ENCODE measurements at places on chromosomes 3 and 15.
A peak's percentile ranks its signal among the peaks of the same experiment; 100 is the strongest.

- DNase-seq = no peak
These were observed 8.3 kb downstream of the CACNA1D start for GRCh38 chr3:53502737-53503136.

GRCh38 chr15:64582202-64582601 lies 121.8 kb downstream of the ZNF609 start:
- no peak for DNase-seq

- peak; percentile 93 for DNase-seq
These were observed 13.3 kb upstream of the PAQR9 start for GRCh38 chr3:142976621-142977398.

- DNase-seq = no peak
These were observed 107.5 kb downstream of the SRGAP3 start for GRCh38 chr3:9141928-9142289.

DNA sequence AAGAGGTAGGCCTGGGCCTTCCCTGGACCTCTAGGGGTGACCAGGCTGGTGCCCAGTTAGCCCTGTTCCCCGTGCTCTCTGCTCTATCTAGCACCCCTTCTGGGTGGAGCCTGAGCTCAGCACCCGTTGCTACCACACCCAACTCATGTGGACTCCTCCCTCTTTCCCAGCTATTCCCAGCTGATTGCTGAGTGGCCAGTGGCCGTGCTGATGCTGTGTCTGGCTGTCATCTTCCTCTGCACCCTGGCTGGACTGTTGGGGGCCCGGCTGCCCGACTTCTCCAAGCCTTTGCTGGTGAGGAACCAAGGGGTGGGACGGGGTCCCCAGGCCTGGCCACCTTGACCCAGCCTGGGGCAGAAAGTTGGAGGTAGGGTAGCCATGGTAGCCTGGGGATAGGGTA lies 6.2 kb downstream of the DISP2 start:
- no peak for DNase-seq

DNA sequence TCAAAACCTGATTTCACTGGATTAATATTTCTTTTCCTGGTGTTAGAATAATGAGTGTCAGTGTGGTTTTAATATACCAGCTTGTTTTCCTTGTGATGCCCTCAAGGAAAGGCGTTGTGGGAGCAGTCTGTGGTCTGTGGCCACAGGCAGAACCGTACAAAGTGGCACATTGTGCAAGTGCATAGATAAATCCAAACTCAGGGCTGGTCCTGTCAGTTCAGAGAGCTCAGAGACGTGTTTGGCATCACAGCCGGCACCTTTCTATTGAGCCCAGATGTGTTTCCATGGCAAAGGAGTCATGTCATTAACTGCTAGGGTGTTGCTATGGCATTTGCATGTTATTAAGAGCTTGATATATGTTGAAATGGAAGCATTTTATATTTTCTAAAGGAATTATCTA lies 289.9 kb upstream of the RASGRP1 start:
- no peak for DNase-seq

DNA sequence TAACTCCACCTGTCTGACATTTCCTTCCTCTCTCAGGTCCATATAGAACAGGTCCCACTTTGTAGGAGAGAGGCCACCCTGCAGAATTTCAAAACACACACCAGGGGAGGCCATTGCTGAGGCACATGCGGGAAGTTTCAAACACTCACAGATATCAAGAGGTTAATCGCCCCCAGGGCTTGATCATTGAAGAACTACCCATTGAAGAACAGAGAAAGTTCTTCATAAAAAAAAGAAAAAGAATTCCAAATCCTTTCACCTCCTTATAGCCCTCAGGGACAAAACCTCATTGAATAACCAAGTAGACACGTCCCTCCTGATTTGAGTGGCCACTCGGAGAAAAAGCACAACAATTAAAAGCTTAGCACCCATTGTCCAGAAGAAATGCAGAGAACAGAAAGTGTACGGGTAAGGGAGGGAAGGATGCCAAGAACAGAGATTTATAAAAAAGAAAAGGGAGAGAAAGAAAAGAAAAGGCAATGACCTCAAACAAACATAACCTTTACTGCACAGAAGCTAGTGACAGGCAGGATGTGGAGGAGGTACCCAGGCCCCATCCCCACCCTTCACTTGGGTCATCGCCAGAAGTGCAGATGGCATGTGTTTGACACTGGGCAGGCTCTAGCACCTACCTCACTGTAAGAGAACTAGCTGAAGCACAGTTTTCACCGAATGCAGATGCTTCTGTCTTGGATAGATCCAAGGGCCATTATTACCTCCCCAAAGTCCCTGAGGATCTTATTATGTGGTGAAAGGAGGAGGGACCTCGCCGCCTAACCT lies 112.3 kb upstream of the HES1 start:
- no peak for DNase-seq

GRCh38 chr3:161905520-161906132 lies 409.0 kb downstream of the OTOL1 start:
- no peak for DNase-seq

DNA sequence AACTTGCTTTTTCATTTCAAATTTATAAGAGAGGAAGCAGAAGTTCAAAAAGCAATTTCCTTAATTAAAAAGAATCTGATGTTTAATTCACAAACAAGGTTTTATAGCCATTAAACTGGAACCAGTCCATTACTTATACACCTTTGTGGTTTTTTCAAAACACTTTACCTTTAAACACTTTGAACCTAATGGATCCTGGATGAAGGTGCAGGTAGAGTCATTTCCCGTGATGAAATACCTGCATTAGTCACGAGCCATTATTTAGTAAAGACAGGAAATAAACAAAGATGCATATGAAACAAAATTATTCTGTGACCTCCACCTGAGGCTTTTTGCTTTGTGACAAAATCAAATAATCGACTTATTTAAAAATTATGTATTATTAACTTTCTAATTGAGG lies 341.7 kb upstream of the UBE2E2 start:
- DNase-seq = no peak

DNA sequence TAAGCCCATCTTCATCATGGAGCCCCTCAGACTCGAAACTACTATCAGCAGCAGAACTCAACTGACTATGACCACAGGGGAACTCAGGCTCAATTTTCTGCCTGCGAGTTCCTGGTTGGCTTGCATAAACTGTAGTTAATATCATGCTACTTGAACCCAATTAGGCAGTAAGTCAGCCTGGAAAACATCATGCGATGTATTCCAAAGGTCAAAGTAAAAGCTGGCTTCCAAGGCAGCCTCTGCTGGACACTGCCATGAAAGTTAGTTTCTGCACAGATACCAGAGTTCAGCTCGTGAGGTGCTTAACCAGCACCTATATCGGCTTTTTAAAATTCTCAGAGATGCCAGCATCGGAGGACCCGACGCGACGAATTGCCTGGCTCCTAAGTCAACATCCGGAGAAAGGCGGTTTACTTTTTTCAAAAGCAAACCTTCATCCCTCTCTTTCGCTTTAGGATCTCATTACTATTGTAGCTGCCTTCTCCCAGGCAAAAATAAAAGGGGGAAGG lies 3.8 kb downstream of the ANP32A start:
- DNase-seq = no peak

- no peak for DNase-seq
These were observed 106.3 kb upstream of the SAMMSON start for GRCh38 chr3:69893274-69893673.

DNA sequence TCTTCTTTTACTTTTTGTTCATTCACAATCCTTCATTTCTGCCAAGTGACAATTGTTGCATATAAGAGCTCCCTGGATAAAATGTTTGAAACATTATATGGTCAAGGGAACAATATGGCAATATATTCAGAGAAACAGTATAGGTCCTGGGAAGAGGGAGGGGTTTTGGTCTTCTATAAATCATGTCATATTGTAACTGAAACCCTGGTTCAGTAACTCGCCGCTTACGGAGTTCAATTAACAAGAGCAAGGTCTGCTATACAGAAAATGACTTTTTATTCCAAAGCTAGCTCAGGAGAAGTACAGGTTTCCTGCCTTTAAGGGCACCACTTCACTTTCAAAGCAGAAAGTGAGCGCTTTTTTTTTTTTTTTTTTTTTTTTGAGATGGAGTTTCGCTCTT lies 522.1 kb upstream of the TGFBR2 start:
- no peak for DNase-seq

GRCh38 chr15:70013656-70014313 lies 83.9 kb downstream of the TLE3 start:
- DNase-seq = no peak

- peak; percentile 44 for DNase-seq
These were observed 326.3 kb upstream of the ICE2 start for GRCh38 chr15:60804986-60805949.

- DNase-seq = no peak
These were observed 354.3 kb downstream of the FGF12 start for GRCh38 chr3:192373032-192373431.

DNA sequence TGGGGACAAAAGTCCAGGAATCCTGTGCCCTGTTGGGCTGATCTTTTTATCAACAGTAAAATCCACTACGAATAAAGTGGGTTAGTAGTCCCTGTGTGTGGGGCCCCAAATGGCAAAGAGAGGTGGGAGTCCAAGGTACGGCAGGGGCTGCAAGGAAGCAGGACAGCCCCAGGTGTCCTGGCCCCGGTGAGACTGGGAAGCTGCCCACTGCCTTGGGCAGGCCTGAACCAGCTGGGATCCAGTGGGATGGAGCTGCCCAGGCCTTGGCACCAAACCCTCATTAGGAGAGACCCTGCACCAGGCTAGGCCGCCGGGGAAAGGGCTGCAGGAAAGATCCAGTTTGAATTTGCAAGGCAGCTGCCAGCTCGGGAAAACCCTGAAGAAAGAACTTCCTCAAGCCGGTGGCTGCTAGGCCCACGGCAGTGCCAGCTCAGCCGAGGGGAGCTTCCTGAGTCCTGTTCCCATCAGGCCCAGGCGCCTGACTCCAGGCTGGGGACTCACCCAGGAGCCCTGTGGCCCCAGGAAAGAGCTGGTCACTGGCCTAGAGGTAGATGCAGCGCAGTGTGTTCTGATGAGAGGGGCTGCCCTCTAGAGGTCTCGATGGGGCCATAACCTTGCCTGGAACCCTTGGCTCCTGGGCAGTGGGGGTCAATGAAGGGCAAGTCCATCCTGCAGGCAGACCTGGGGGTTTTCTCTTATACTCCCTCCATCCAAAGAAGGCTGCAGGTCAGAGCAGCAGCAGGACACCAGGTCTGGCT lies 14.4 kb upstream of the GNAI2 start:
- DNase-seq = no peak

DNA sequence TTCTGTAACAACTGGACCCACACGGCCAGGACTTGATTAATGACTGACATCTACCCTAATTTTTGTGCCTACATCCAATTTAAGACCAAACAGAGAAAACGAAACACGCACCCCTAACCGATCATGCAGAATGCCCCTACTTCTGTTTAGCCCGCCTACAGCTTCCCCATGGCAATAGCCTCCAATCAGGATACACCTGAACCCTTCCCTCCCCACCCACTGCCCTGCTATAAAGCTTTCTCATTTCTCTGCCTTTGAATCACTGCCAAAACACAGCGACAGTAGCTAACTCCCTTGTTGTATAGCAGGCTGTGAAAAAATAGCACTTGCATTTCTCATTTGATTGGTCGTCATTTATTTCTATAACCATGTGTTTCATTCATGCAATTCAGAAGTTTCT lies 45.2 kb upstream of the DPPA4 start:
- no peak for DNase-seq

DNA sequence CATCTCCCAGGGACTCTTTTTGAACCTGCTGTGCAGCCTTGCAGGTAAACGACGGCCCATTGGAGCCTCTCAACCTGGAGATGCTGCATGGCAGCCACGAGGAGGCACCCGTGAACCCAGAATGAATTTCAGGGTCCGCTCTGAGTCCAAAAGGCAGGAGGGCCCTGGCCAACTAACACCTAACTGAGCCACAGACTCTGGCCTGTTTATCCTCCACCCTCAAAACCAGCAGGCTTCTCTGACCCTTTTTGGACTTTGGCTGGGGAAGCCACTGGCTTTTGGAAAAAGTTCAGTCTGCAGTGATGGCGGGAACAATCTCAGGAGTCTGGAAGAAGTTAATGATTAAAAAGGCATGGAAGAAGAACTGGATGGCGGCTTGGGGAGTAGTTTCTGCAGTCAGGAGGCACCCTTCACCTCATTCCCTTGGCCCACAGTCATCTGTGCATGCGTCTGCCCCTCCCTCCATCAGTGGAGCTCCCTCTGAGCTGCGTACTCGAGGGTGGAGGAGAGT lies 4.1 kb downstream of the PXYLP1 start:
- DNase-seq = no peak

DNA sequence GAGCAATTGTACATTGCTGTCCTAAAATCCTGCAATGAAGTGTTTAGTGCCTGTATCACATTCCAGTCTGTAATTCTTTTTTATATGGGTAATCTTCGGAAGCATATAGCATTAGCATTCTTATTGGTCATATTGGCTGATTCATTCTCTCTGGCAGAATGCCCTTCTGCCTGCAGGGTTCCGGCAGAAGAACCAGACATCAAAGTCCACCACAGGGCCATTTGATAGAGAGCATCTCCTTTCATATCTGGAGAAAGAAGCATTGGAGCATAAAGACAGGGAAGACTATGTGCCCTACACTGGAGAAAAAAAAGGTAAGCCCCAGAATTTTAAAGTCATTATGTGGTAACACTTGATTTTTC lies 39.6 kb downstream of the TMOD3 start:
- no peak for DNase-seq

DNA sequence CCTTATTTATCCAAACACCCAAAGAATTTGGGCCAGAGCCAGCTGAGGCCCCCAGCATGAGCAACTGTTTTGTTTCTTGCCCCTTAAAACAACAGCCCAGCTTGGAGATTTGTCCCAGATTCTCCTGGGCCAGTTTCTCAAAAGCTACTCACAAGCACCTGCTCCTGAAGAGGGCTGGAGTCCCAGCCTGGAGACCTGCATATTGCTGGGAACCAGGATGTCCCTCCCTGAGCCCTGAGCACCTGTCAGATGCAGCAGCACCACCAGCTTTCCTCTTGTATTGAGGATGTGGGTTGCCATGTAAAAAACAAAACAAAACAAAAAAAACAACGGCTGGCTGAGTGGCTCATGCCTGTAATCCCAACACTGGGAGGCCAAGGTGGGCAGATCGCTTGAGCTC lies 7.0 kb upstream of the RFT1 start:
- no peak for DNase-seq

GRCh38 chr15:62421289-62421688 lies 256.2 kb upstream of the C2CD4B start:
- no peak for DNase-seq

GRCh38 chr3:188446014-188446413 lies 292.1 kb downstream of the LPP start:
- DNase-seq = no peak

DNA sequence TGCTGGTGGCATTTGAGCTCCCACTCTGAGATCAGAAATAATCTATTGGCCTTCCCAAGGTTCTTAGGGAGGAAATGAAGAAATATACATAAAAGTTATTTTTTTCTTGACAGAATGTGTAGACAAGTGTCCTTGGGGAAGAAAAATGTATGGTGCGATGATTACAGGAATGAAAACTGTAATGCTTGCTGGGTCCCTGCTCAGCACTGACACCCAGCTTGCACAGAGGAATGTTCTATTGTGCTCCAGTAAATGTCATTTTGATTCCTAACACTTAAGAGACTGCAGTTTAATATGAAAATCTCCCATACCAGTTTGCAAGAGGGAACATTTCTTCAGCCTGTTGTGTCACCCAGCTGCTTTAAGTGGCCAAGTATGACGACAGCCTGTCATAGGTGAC lies 271.3 kb upstream of the TPM1 start:
- no peak for DNase-seq
